ENCODE measurements at places on chromosomes 4 and X.

GRCh38 chr4:107908377-107908776 lies 23.0 kb upstream of the CYP2U1 start:
- DNase-seq = no peak

DNA sequence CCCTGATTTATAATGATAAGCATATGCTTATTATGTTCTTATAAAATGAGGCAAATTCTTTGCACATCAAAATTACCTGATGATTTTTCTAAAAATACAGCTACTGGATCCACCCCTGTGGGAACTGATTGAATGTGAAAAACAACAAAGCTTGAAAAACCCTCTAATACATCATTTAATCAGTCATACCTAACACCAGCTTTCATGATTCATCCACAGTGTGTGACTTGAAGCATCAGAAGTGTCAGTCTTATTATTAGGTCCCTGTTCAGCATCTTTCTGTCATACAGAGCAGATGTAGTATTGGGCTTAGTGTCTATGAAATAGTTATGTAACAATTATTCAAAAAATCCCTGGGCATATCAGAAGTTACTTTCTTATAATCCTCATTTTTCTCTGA lies 671.3 kb upstream of the GALNT7 start:
- DNase-seq = no peak

GRCh38 chr4:68416591-68416990 lies 30.7 kb upstream of the TMPRSS11E start:
- no peak for DNase-seq

- DNase-seq = no peak
Observed at GRCh38 chr4:182937268-182938204, 20.4 kb upstream of the DCTD start.

- no peak for DNase-seq
Observed at GRCh38 chr4:98689507-98690174, 31.2 kb upstream of the TSPAN5 start.

GRCh38 chr4:100189820-100190642 lies at the start of gene DDIT4L:
DDIT4L (minus strand) TSS chr4:100190468; CDS start chr4:100189983, 485 bp downstream.
- DNase-seq = no peak

DNA sequence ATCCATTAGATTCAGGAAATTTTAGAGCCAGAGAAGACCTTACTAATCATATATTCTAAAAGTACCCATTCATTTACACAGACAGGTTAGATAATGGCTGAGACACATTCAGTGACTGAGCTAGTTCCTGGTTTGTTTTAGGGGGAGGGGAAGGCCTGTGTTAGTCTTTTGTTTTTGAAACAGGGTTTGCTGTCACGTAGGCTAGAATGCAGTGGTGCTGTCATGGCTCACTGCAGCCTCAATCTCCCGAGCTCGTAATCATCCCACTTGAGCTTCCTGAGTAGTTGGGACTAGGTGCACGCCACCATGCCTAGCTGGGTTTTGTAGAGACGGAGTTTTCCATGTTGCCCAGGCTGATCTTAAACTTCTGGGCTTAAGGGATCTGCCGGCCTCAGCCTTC lies 10.1 kb downstream of the RBPJ start:
- no peak for DNase-seq

GRCh38 chr4:13535708-13536361 lies 8.5 kb downstream of the NKX3-2 start:
- no peak for DNase-seq

- DNase-seq = no peak
Observed at GRCh38 chr4:82715731-82716617, 82.6 kb downstream of the SCD5 start.

Data from NCI-H1930 (cell line).